NCI-H1105 treated with DMSO at 0.1 percent for 48 hours (cell line): ENCODE measurements at places on chromosomes 12 and 14.
A peak's percentile ranks its signal among the peaks of the same experiment; 100 is the strongest.

DNA sequence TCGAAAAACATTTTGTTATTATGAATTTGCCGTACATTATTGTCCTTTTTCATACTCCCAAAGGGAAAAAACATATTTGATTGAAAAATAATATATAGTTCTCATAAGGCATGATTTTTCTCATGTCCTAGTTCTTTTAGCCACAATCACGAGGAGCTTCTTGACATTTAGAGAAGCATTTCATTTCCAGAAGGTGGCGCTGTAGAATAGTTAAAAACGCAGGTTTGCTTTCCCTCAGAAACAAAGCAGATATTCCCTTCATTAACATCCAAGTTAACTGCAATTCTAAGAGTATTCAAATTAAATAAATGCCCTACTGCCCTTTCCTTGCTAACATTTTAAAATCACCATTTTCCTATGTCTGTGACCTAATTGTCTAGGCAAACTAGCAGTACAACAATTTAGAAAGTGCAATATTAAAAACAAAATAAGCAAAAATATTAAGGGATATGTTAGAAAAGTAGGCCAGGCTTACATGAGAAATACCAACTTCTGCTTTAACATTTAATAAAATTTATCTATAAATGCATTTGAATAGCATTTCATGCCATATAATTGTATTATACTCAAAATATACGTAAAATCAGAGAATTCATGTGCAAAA lies 10.9 kb upstream of the PIK3C2G start:
- DNase-seq = peak; percentile 74

GRCh38 chr14:26917086-26917485 lies 319.3 kb upstream of the NOVA1 start:
- no peak for DNase-seq

- DNase-seq = no peak
Observed at GRCh38 chr12:130438711-130439110, 101.0 kb downstream of the PIWIL1 start.

- DNase-seq = peak; percentile 77
Observed at GRCh38 chr12:62933220-62933601, 1.7 kb downstream of the PPM1H start.

DNA sequence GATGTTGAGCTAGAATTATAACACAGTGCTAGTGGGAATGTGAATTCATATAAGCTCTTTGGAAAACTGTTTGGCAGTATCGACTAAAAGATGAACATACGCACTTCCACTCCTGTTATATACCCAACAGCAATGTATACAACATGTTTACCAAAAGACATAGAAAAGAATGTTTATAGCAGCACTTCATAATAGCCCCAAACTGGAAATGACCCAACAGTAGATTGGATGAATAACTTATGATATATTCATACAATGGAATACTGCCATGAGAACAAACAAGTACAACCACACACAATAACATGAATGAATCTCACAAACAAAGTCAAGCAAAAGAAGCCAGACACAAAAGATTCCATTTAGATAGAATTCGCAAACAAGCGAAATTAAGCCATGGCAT lies 28.5 kb upstream of the CDKN3 start:
- DNase-seq = no peak

- no peak for DNase-seq
Observed at GRCh38 chr14:58625438-58625837, 12.3 kb upstream of the DACT1 start.

GRCh38 chr14:54462048-54462447 lies 20.9 kb upstream of the CNIH1 start:
- no peak for DNase-seq

GRCh38 chr12:108289350-108290161 lies 49.6 kb downstream of the CMKLR1 start:
- DNase-seq = no peak

DNA sequence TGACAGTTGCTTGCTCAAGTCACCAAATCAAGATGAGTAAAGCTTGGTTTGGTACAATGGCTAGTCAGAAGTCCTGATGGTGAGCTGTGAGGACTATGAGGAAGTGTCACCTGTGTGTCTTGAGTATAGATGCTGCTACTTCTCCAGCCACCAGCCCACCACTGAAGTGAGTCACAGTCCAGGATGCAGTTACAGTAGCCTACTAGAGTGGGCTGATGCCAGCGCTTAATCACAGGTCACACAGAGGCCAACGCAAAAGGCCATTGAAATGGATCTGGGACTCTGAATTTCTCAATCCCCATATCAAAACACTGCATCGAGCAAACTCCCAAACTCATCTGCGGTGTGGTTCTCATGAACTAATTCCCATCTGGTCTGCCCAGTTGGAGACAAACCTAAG lies 223.1 kb downstream of the ANO6 start:
- DNase-seq = no peak

DNA sequence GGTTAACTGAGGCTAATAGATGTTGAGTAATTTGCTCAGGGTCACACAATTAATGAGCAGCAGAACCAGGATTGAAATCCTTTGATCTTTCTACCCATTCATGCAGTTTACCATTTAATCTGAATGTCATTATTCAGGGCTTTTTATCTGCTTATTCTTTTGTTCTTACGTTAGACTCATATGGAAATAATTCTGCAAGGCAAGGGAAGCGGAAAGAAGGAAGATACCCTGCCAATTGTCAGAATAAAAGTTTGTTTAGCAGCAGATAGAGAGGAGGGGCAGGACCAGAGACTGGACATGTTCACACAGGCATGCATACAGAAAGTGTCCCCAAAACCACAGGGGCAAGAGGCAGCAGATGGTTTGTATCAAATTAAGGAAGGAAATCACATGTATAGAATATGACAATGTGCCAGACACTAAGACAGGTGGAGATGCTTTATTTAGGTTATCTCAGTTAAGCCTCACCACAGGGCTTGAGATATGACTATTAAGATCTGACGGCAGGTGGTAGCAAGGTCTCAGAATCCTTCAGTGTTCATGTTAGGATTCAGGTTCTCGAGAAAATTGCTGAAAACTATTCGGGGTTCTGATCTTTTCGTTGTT lies 29.8 kb downstream of the BRMS1L start:
- DNase-seq = peak; percentile 92

DNA sequence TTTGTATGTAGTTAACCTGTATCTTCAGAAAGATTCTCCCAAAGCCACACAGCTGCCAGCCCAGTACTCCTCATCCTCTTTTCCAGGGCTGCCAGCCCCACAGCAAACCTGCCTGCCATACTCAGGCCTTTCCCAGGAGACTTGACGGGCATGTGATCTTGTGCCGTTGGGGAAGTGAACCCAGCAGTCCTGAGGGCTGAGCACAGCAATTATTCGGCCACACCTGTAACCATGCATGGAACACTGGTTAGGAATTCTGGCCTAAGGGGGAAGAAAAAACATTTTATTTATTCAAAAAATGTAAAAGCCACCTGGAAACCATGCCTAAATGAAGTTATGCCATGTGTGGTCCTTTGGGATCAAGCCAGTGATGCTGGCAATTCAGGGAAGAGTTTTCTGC lies 145.3 kb downstream of the GRIN2B start:
- DNase-seq = no peak

DNA sequence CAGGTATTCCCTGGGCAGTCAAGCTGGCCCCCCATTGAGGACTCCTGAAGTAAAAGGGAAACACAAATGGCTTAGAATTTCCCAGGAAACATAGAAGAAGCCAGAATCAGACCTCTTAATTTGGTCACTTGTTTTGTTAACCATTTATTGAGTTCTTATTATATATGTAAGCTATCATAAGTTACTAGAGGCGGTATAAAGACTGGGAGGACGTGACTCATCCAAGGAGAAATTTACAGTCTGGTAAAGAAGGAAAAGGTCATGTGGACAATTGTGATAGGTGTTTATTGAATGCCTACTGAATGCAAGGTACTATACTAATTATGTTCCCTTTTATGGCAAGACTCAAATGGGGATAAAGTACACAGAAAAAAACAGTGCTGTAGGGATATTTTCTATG lies 146.7 kb downstream of the DYRK2 start:
- DNase-seq = no peak

DNA sequence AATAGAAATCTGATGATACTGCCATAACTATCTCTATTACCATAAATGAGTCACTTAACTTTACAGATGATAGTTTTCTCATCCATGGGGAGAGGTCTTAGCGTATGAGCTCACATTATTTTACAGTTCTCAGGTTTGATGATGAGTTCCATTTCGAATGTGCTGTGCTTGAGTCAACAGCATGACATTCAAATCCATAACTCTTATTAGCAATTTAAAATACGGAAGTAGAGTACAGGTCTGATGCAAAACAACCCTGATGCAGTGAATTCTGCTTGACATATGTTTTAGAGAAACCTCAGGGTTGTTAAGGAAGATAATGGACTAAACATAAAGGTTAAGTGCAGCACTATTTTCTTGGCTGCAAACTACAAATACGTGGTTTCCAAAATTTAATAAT lies 30.0 kb downstream of the C14orf39 start:
- no peak for DNase-seq

DNA sequence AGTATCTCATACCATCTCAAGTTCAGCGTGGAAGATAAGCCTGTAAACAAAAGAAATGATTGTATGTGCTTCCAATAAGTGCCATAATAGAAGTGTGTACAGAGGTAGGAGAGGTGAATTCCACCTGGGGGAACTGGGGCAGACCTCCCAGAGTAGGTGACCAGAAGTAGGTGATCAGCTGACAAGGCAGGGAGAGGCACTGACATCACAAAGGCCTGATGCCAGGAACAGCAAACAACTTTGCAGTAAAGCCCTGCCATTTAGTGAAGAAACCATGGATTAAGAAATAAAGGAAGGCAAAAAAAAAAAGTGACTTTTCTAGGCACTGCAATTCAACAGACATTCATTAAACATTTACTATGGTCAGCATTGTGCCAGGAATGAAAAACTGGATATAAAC lies 31.1 kb downstream of the NR1H4 start:
- no peak for DNase-seq

DNA sequence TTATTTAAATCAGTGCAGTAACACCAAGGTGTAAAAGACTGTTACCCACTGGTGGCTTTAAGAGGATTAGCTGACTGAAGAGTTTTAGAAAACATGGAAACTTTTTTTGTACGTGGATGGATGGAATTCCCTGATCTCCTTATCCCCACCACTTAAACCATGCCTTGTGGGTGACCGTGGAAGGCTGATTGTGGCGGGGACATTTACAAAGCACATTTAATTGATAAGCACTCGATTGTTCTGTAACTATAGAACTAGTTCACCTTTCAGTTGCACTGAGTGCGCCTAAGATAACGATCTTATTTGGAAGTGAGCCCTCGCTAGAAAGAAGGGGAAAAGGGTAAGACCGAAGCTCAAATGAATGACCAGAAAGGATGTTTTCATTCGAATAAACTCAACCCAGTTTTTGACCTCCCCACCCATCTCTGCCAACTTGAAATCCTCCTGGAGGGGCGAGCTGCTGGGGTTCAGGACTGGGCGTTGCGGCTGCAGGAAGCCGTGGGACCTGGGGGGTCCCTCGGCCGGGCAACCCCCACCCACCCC lies 688 bp upstream of the RASSF3 start:
- DNase-seq = peak; percentile 19

- DNase-seq = no peak
Observed at GRCh38 chr14:96194657-96195431, 9.8 kb upstream of the BDKRB2 start.

DNA sequence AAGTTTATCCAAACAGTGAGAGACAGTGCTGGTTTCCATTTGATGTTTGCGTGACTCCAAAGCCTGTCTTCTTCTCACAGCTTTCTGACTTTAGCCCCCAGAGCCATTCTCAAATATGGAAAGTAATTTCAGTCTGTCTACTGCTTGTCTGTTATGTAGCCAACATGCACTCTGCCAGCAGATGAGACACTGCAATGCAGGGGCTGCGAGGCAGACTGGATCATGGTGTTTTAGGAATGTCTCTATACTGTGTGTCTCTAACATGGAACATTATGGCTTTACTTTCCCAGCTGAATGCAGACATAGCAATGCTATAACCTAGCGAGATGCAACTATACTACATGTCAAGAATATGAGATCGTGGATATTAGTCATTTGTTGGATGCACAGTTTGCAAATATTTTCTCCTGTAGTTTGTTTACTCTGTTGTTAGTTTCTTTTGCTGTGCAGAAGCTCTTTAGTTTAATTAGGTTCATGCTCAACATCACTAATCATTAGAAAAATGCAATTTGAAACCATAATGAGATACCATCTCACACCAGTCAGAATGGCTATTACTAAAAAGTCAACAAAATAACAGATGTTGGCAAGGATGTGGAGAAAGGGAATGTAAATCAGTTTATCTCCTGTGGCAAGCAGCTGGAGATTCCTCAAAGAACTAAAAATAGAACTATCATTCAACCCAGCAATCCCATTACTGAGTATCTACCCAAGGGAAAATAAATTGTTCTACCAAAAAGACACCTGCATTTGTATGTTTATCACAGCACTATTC lies 235.8 kb upstream of the TMTC1 start:
- DNase-seq = peak; percentile 77

- DNase-seq = no peak
Observed at GRCh38 chr14:25484235-25484634, 434.3 kb upstream of the STXBP6 start.

- DNase-seq = no peak
Observed at GRCh38 chr14:32633224-32633859, 304.2 kb downstream of the AKAP6 start.

GRCh38 chr14:52342849-52343596 lies 28.9 kb downstream of the PTGER2 start:
- no peak for DNase-seq

DNA sequence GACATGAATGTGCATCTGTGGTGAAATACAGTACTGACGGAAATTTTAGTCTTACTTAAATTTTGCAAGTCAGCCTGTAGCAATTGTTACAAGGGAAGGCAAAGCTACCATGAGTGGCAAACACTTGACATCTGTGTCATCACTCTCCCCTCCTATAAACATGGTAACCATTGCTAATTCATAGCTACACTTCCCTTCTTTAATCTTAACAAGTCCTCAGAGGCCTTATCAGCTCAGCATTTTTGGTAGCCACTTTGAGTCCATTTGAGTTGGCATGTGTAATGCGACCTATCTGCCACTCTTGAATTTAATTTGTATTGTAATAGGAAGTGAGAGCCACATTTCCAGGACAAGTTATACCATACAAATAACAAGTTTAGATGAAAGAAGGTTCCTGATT lies 218.1 kb downstream of the RMST start:
- peak; percentile 12 for DNase-seq

- peak; percentile 79 for DNase-seq
Observed at GRCh38 chr12:1634590-1635191, 5.7 kb downstream of the WNT5B start.

- no peak for DNase-seq
Observed at GRCh38 chr12:47907851-47908454, 3.2 kb upstream of the VDR start.

DNA sequence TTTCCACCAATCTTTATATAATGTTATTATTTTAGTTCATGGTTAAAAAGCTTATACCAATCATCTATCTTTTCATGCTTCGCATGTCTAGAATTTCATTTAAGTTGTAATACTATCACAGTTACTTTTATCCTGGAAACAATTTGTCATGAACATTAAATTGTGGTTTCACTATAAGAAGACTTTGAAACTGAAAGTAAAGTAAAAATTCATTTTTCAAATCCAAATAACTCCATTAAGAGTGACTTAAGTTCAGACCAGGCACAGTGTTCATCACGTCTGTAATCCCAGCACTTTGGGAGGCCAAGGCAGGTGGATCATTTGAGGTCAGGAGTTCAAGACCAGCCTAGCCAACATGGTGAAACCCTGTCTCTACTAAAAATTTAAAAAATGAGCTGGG lies 12.4 kb downstream of the ESR2 start:
- no peak for DNase-seq
